ENCODE measurements at places on chromosomes 1 and 21. TPM values are rescaled to one million over a fixed set of nuclear protein-coding genes. Genes with fewer than 3 reads are reported as not detected.
A peak's percentile ranks its signal among the peaks of the same experiment; 100 is the strongest.

DNA sequence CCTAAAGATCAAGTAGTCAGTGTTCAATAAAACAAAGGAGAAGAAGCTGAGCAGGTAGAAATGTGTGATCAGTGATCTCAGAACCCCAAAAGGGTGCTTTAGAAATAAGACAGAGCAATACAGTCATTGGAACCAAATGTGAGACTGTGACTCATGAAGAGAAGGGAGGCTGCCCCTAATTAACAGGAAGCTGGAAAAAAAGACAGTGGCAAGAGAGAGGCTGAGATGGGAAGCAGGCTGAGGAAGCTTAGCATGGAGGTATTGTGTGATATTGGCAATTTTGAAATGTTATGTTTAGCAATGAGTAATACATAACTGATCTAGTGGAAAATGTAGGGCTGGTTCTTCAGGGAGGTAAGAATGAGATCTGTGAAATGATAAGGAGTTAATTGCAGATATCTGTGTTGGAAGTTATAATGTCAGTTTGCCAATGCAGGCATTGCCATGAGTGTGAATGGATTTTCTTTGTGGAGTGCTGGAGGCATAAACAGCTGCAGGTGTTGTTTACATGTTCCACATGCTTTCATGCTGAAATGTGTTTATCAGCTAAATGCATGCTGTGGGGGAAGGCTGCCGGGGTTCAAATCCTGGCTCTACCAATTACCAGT, 90.6 kb upstream of the CACNA1E start:
- no peak for DNase-seq
- no peaks in the 10 kb centered on the region for H3K27me3 ChIP-seq
- no peaks in the 10 kb centered on the region for H3K36me3 ChIP-seq
- H3K4me1 ChIP-seq: no peaks in the 10 kb centered on the region

- no peaks in the 10 kb centered on the region for H3K27me3 ChIP-seq
- no peaks in the 10 kb centered on the region for H3K36me3 ChIP-seq
- DNase-seq: no peak
- peak overlapping the region; percentile 100 for H3K4me3 ChIP-seq
- H3K27ac ChIP-seq: no peak overlapping the region
These were observed 423 bp downstream of the URB1 start for GRCh38 chr21:32392299-32392879.

GRCh38 chr1:77548285-77548684, 134.2 kb downstream of the ZZZ3 start:
- no peak for DNase-seq
- H3K4me1 ChIP-seq: no peaks in the 10 kb centered on the region
- H3K27ac ChIP-seq: no peak overlapping the region
- no peak overlapping the region for H3K4me3 ChIP-seq
- H3K36me3 ChIP-seq: no peaks in the 10 kb centered on the region

- H3K27ac ChIP-seq: no peak overlapping the region
- no peaks in the 10 kb centered on the region for H3K27me3 ChIP-seq
- H3K4me3 ChIP-seq: no peak overlapping the region
- H3K36me3 ChIP-seq: no peaks in the 10 kb centered on the region
These were observed 10.6 kb upstream of the NUCKS1 start for GRCh38 chr1:205760606-205761005.

- H3K27me3 ChIP-seq: no peaks in the 10 kb centered on the region
- H3K27ac ChIP-seq: no peak overlapping the region
- H3K4me1 ChIP-seq: no peaks in the 10 kb centered on the region
- H3K4me3 ChIP-seq: no peak overlapping the region
These were observed 191.8 kb downstream of the LYPLAL1 start for GRCh38 chr1:219365451-219365850.

DNA sequence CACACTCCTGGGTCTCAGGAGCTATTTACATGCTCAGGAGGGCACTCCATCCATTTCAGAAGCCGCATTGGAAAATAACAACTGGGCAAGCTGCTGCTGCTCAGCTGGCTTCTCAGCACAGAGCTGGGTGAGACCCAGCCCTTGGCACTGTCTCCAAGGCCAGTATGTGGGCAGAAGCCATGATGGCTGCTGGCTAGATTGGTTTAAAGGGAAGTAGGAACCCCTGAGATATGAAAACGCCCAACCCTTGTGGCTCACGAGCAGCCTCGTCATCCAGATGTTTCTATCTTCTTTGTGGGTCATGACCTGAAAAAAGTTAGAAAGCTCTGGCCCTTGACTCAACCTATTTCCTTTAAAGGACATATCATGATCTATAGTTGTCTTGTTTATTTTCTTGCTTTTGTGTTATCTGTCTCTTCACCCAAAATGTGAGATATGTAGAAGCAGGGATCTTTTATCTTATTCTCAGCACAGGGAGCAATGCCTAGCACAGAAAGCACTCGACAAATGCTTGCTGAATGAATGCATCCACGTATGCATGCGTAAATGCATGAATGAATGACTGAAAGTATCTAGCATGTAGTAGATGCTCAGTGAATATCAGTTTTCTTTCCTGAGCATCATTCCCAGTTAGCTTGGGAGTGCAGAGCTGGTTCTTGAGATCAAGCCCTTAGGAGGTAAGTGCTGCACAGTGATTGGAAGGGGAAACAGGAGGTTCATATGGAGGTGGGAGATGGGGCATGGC, 11.6 kb downstream of the MYBPH start:
- no peak for DNase-seq
- no peak overlapping the region for H3K27ac ChIP-seq
- no peaks in the 10 kb centered on the region for H3K4me1 ChIP-seq
- H3K36me3 ChIP-seq: no peaks in the 10 kb centered on the region
- no peak overlapping the region for H3K4me3 ChIP-seq

- H3K4me1 ChIP-seq: peaks cover 26% of the 10 kb centered on the region
- peak overlapping the region; percentile 64 for H3K27ac ChIP-seq
- no peaks in the 10 kb centered on the region for H3K27me3 ChIP-seq
These were observed 376 bp upstream of the NUAK2 start for GRCh38 chr1:205321959-205322283.

DNA sequence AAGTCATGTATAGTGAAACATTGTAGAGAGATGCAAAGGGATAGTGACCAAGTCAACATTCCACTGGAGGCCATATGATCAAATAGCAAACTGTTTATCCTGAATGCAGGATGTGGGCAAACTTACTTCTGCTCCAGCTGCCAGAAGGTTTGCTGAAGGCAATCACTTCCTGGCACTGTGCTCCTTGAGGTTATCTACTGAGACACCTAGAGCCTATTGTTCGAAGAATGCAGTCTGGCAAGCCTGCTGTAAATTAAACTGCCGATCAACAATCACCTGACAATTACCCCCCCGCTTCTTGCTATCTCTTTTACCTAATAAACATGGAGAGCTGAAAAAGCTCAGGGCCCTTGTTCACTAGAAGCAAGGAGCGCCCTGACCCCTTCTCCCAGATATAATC, 139.4 kb upstream of the B3GALT2 start:
- no peaks in the 10 kb centered on the region for H3K4me1 ChIP-seq
- no peak overlapping the region for H3K27ac ChIP-seq
- DNase-seq: no peak
- no peaks in the 10 kb centered on the region for H3K36me3 ChIP-seq
- H3K27me3 ChIP-seq: no peaks in the 10 kb centered on the region
- no peak overlapping the region for H3K4me3 ChIP-seq

DNA sequence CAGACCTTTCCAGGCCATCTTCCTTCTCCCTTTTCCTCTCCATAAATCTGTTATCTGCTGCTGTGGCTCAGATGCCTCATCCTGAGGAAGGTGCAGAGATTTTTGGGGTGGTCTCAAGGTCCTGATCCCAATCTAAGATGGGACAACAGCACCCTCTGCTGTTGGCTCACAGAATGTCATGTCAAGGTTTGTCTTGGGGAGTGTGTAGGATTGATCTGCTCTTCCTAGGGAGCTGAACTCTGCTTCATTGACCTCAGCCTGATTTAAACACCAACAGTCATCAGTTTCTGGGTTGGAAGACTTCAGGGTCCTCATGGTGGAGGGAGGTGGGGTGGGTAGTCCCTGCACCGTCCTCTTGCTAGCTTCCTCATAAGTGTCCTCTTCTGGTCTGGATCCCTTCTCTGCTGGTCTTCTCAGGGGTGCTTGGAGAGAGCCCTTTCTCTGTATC, 62.8 kb upstream of the LAX1 start:
- no peak overlapping the region for H3K4me3 ChIP-seq
- H3K27ac ChIP-seq: no peak overlapping the region
- DNase-seq: no peak
- H3K4me1 ChIP-seq: no peaks in the 10 kb centered on the region
- H3K36me3 ChIP-seq: peaks cover 4% of the 10 kb centered on the region

GRCh38 chr1:21383785-21384401, 56.0 kb upstream of the NBPF3 start:
- H3K27me3 ChIP-seq: no peaks in the 10 kb centered on the region
- H3K4me3 ChIP-seq: no peak overlapping the region
- no peaks in the 10 kb centered on the region for H3K4me1 ChIP-seq
- no peak for DNase-seq
- H3K27ac ChIP-seq: no peak overlapping the region
- no peaks in the 10 kb centered on the region for H3K36me3 ChIP-seq

Gene TPTE
- total RNA-seq: not detected

Gene KLHDC8A
- not detected for total RNA-seq

Gene SLC2A5
- 3.5 TPM for total RNA-seq

Gene DNASE2B
- not detected for total RNA-seq

Gene GOLT1A
- 49.4 TPM for total RNA-seq

Gene CLDN8
- total RNA-seq: not detected

Gene ACADM
- 168 TPM for total RNA-seq

Gene SPRR2G
- total RNA-seq: not detected
